ENCODE measurements at places on chromosomes 6 and 20.

- no peak for DNase-seq
These were observed 37.5 kb downstream of the HNF4A start for GRCh38 chr20:44392776-44393607.

DNA sequence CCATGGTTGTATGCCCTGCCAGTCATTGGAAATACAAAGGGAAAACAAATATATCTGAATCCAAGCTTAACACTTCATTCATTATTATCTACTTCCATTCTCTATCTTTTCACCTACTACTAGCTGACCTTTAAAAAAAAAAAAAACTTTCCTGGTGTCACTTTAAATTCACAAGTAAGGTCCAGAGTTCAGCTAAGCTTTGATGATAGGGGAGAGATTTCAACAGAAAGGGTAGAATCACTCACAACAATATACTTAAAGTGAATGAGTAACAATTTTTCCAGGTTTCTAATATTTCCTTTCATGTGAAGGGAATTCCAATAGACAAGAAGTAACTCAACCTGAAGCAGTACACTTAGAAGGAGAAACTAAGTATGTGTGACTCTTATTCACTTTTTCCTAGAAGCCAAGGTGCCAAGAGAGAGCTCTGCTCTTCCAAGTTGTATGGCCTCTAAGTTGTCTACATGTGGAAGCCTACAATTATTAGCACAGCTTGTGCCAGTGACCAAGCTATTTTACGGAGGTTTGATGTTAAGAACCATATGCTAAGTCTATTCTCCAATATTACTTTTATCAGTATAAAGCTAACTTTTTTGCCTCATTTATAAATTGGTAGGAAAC lies 371.7 kb downstream of the TENT5A start:
- no peak for DNase-seq

DNA sequence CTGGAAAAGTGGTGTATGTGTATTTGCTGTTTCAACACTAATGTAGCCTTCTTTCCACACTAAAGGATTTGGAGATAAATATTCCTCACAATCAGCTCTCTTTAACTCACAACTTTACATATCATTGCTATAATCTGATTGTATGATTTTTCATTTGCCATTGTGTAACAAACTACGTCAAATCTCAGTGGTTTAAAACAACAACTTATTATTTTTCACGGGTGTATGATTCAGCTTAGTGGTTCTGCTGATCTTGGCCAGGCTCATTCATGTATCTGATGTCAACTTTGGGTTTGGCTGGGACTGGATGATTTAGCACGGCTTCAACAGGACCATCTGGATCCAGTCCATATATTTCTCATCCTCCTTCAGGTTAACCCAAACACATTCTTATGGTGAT lies 55.4 kb upstream of the TMX4 start:
- DNase-seq: no peak

DNA sequence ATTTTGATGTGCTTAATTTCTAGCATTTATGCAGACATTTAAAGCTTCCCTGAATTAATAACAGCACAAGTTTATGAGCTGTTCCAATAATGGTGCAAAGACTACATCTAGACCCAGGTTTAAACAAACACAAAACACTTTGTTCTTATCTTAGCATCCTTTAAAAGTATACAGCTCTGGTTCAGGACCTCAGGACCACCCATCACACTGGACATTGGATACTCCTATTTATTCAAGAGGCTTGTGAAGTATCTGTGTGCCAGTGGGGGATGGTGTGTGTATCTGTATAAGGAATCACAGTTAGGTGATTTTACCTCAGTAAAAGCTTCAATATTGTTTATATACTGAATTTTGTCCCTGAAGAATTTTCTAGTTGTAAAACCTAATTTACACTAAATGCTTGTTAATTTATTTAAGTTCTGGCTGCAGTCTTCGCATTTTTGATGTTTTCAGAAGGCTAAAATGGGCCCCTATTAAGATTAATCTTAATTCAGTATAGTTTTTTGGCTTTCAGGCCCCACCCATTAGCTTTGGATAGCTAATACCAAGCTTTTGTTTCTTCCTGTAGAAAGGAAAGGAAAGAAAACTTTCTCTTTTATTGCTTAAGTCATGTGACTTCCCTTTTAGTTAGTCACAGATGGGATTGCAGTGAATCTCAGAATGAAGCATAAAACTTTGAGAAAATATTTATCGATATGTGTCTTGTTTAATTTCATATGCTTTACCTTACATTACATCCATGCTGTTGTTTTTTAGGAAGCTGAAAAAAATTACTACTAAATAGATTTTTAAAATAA lies 13.1 kb downstream of the LIN28B start:
- no peak for DNase-seq

- no peak for DNase-seq
These were observed 265.5 kb downstream of the TBX18 start for GRCh38 chr6:84498905-84499304.

GRCh38 chr6:37516076-37516919 lies 16.6 kb upstream of the CCDC167 start:
- DNase-seq: no peak

DNA sequence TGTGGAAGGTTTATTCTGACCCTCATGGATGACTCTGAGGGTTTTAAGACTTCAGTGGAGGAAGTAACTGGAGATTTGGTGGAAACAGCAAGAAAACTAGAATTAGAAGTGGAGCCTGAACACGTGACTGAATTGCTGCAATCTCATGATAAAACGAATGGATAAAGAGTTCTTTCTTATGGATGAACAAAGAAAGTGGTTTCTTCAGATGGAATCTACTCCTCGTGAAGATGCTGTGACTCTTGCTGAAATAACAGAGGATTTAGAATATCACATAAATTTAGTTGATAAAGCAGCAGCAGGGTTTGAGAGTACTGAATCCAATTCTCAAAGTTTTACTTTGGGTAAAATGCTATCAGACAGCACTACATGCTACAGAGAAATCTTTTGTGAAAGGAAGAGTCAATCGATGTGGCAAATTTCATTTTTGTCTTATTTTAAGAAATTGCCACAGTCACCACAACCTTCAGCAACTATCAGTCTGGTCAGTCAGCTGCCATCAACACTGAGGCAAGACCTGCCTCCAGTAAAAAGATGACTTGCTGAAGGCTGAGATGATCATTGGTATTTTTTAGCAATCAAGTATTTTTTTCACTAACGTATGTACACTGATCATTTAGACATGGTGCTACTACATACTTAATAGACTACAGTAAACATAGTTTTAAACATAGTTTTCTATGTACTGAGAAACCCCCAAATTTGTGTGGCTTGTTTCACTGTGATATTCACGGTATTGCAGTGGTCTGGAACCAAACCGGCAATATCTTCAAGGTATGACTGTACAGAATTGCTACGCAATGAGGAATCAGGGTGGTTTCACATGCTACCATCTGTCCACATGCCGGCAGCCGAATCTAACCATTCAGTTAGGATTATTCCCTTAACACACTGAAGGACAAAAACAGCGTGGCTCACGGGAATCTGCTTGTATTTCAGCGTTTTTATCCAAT lies 149.0 kb downstream of the MYB start:
- DNase-seq: no peak

GRCh38 chr6:152922706-152923105 lies 60.1 kb downstream of the FBXO5 start:
- DNase-seq: no peak

GRCh38 chr20:29878281-29878741 lies 1379.2 kb upstream of the DEFB115 start:
- no peak for DNase-seq

DNA sequence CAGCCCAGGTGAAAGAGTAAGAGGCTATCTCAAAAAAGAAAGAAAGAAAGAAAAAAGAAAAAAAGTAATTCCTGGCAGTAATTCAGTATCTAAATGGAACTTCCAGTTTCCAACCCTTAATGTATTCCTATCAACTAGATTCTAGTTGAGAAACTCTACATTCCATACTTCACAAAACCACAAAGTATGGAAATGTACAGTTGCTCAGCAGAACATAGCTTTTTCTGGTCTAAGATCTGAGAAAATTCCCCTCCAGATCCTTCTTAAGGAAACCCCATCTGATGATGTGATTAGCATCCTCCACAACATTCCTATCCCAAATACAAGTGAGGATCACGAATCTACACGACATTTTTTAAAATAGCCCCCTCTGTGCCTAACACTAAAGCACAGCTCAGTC lies 3.6 kb downstream of the ARMH2 start:
- DNase-seq: no peak

GRCh38 chr20:36745234-36745926 lies 510 bp downstream of the NDRG3 start:
- peak; percentile 14 for DNase-seq

DNA sequence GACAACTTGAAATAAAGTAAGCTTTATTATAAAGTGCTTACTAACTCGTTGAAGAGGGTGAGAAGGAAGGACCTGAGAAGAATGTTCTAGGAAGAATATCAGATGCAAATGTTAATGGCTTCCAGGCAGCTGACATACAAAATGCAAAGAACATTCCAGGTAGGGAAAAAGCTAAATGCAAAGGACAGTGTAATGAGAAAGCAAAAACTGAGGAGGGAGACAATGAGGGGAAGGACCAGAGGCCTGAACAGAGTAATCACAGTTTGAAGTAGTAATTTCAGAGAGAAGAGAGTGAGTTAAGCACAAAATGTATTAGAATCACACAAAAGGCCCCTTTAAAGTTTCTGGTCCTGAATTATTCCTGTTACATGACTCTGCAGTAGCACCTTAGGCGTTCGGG lies 81.3 kb downstream of the HMGCLL1 start:
- no peak for DNase-seq

DNA sequence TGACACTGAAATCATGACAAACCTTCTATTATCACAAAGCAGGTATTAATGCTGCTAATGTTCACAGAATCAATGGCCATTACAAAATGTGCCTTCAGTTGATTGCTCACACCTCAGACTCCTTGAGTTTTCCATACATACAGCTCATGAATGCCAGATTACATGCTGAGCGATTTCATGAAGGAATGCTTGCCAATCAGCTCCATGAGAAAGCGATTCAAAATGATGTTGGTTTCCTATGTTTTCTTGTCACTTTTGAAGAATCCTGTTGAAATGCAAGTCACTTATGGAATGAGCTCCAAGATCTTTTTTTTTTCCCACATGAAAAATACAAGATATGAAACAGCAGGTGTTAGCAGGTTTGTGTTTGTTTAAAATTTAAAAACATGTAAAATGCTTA lies 71.4 kb upstream of the SHLD1 start:
- DNase-seq: no peak

GRCh38 chr6:15342114-15342513 lies 96.2 kb downstream of the JARID2 start:
- no peak for DNase-seq

DNA sequence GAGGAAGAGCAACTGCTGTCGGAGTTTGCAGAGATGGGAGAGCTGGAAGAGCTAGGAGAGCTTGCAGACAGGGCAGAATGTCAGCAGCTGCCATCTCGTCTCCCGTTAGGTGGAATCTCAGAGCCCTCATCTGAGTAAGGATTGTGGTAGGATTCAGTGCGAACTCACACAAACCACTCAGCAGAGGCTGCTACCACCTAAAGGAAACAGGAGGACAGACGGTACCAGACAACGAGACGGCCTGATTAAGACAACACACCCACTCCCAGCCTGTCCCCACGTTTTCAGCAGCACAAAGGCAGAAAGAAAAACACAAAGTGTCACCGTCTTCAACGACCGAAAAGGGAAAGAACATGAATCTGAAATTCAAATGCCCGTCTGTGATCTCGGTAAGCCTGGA lies 4.1 kb downstream of the LEMD2 start:
- DNase-seq: no peak

DNA sequence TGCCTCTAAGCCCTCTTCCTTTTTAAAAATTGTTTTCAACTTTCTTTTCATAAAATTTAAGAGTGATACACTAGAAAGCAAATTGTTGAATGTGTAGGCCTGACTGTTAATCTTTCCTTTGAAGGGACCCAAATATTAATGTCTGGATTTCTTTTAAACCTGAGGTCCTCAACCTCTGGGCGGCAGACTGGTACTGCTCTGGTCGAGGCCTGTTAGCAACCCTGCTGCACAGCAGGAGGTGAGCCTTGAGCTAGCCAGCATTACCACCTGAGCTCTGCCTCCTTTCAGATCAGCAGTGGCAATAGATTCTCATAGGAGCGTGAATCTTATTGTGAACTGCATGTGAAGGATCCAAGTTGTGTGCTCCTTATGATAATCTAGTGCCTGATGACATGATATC lies 191.2 kb downstream of the MANEA start:
- DNase-seq: no peak

DNA sequence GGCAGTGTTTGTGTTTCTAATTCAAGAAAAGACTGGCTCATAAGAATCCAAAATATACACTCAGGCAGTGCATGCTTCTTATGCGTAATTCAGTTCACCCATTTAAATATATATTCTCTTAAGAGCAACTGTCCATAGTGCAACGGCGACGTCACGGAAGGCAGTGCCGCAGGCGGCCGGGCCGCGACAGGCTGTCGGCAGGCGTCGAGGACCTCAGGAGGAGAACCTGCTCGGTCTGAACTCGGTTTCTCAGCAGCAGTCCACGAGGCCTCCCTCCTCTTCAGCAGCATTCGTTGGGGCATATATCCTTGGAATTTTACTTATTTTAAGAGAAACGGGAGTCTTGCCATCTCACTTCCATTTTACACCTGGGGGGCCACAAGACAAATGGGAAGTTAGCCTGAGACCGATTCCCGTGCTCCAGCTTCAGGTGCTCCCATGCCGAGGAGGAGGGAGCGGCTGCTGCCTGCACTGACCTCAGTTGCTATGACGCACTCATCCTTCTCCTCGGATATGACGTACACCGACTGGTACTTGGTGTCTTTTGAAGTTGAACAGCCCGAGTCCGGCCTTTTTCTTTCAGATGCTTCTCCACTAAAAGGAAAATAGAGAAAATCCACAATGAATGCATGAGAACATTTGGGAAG lies 8.2 kb downstream of the DLL1 start:
- no peak for DNase-seq

DNA sequence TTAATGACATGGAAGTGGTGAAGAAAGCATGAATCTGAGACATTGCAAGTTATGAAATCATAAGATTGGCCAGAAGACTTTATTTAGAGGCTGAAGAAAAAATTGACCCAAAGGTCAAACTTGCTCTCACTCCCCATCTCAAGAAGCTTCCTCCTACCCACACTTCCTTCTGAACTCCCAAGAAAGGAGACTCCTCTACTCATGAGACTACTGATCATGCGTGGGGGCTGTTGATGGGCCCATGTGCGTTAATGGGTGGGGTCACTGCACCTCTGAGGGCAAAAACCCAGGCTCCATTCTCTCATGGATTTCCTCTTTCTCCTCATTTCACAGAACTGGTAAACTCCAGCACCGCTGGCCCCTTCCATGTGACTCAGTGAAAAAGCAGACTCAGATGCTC lies 470.6 kb upstream of the ARID1B start:
- DNase-seq: no peak

- no peak for DNase-seq
These were observed 1.4 kb upstream of the HIVEP1 start for GRCh38 chr6:12010635-12011275.

- no peak for DNase-seq
These were observed 120.2 kb upstream of the CLDN20 start for GRCh38 chr6:155143578-155144106.

- DNase-seq: no peak
These were observed 33.3 kb downstream of the IRF4 start for GRCh38 chr6:424741-425417.

GRCh38 chr6:162941128-162941527 lies 213.4 kb downstream of the PACRG start:
- no peak for DNase-seq

All from right renal pelvis (tissue), 4 donors.